ENCODE measurements at places on chromosomes 5 and 9.

- DNase-seq, result no peak
Observed at GRCh38 chr5:72284559-72285423, 35.2 kb downstream of the MRPS27 start.

GRCh38 chr5:161034451-161034850 is 182.4 kb upstream of the ATP10B start:
- no peak for DNase-seq

DNA sequence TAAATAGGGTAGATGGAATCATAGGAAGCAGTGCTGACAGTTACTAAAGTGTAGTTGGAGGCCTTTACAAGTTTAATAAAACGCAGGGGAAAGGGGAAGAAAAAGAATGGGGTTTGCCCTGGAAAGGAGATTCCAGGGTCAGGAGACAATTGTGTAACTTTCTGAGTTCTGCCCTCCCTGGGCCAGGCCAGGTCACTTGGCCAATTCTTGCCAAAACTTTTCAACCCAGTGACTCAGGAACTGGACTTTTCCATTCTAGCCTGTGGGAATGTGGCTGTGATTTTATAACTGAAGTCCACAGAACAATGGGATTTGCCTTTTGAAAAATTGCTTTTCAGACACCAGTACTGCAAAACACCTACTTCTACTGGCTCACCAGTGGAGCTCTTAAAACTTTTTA is 289.8 kb upstream of the ANKRD55 start:
- DNase-seq, result no peak

DNA sequence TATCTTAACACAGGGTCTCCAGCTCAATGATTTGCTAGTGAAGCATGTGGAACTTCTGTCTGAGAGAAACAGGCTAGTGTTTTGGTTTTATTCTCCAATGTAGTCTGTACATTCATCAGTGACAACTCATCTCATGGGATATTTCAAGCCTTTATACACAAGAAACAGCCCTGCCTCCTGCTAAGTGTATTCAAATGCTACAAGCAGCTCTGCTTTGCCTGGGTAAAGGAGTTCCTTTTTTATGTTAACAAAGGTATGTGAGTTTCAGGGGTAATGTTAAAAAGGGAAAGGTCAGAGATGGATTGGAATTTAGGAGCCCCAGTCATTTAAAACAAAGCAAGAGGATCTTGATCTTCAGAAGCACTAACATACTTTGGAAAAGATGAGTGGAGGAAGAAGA is 498.7 kb downstream of the ISL1 start:
- DNase-seq, result no peak
